Stimulated activated CD8-positive, alpha-beta memory T cell treated with anti-CD3 and anti-CD28 coated beads, Interleukin-7, amount 100 ng/mL, for 4 hours (primary cell): ENCODE measurements at places on chromosomes 7 and 10.

- no peak for DNase-seq
Observed at GRCh38 chr10:110725801-110726630, 81.9 kb downstream of the RBM20 start.

DNA sequence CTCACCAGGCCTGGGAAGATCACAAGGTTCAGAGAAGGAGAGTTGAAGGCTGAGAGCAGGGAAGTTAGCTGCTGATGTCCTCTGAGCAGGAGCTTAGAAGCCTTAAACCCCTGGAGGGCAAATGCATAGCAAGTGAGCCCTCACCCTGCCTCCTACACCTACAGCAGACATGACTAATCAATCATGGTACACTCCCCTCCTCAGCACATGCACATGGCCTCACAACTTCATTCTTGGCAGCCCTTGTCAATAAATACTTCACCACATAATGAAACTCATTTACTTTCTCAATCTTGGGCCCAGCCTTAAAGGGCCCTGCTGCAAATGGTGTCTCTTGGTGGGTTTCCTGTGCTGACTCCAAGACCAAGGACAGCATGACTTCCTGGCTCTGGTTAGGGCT is 12.9 kb downstream of the MMRN2 start:
- no peak for DNase-seq

DNA sequence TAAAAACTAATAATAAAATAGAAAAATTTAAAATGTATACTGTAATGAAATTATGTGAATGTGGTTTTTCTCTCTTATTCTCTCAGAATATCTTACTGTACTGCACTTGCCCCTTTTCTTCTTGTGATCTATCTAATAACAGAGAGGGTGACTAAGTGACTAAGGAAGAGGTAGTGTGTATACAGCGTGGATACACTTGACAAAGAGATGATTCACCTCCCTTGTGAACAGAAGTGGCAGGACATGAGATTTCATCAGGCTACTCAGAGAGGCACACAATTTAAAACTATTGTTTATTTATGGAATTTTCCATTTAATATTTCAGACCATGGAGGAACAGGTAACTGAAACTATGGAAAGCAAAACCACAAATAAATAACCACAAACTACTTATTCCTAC is 806.6 kb upstream of the GHITM start:
- DNase-seq = no peak

- peak; percentile 51 for DNase-seq
Observed at GRCh38 chr10:101161494-101162299, 30.6 kb downstream of the TLX1 start.

- DNase-seq = no peak
Observed at GRCh38 chr10:19561181-19561580, 255.1 kb upstream of the PLXDC2 start.

DNA sequence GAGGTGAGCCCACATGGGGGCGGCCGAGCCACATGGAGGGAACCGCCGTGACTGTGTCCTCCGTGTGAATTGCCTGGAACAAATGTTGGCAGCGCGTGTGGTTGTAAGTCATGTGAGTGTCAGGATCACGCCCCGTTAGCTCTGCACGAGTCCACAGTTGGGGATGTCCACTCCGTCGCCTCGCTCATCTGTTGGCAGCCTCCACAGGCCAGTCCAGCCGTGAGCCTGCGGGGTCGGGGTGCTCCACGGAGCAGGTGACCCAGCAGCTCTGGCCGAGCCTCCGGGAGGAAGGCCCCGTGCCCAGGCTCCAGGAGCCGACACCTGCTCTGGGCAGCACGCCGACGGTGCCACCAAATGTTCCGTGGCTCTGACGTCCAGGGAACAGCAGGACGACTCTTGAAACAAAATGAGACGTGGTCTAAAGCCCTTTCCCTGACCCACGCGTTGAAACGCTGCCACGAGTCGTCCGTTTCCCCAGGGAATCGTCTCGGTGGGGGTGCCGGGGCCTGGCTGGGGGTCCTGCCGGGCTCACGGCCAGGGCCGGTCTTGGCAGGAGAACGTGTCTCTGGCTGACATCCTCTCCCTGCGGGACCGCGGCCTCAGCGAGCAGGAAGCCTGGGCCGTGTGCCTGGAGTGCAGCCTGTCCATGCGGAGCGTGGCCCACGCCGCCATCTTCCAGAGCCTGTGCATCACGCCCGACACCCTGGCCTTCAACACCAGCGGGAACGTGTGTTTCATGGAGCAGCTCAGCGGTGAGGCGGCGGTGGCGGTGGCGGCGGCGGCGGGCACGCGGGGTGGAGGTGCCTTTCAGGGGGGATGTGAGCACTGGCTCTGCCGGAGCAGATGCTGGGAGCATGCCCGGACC is 7.0 kb downstream of the KNDC1 start:
- no peak for DNase-seq

DNA sequence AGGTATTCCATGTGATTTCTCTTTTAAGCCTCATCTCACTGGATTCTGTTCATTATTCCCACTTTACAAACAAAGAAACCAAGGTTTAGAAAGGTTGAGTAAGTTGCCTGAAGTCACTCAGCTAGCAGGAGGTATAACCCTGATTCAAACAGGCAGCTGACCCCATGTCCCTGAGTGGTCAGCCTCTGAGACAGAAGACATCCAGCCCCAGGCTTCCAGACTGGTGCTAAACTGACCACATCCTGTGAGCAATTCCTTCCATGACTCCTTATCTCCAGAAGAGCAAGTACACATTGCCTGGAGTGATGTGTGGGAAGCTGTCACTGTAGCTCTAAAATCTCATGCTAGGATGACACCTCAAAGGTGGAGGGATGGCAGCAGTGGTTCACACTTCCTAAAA is 3.7 kb downstream of the PLPP4 start:
- DNase-seq = no peak

- no peak for DNase-seq
Observed at GRCh38 chr10:103849880-103850571, 5.3 kb downstream of the SH3PXD2A start.

DNA sequence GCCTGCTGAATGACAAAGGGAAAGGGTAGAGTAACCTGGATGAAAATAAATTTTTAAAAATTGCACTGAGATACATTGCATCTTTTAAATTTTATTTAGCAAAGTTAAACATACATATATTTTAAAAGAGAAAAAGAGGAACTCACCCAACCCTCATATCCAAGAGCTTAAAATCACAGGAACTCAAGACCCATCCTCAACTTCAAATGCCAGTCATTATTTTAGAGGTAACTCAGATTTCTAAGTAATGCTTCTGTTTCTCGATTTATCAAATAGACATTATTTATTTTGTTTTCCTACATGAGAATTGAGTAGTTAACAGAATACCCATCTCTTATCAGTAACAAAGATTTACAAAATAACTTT is 32.4 kb upstream of the KMT2E start:
- no peak for DNase-seq

GRCh38 chr7:132160611-132161532 is 415.4 kb downstream of the PLXNA4 start:
- DNase-seq = no peak

DNA sequence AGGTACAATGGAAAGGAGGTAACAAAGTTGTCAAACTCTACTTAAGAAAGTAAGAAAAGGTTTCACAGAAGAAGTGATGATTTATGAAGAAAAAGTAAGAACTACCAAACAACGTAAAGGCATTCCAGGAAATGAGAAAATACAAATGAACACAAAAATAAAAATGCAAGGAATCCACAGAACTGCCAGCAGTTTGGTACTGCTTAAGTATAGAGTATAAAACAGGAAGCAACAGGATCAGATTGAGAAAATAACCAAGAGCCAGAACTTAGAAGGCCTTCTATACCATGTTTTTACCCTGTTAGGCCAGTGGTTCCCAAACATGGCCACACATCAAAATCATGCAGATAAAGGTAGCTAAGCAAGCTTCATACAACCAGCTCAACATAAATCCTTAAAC is 9.2 kb downstream of the NDUFA5 start:
- no peak for DNase-seq

GRCh38 chr7:124059375-124059774 is 26.5 kb upstream of the TMEM229A start:
- no peak for DNase-seq

GRCh38 chr7:39501358-39501757 is 64.8 kb upstream of the YAE1 start:
- DNase-seq = no peak

DNA sequence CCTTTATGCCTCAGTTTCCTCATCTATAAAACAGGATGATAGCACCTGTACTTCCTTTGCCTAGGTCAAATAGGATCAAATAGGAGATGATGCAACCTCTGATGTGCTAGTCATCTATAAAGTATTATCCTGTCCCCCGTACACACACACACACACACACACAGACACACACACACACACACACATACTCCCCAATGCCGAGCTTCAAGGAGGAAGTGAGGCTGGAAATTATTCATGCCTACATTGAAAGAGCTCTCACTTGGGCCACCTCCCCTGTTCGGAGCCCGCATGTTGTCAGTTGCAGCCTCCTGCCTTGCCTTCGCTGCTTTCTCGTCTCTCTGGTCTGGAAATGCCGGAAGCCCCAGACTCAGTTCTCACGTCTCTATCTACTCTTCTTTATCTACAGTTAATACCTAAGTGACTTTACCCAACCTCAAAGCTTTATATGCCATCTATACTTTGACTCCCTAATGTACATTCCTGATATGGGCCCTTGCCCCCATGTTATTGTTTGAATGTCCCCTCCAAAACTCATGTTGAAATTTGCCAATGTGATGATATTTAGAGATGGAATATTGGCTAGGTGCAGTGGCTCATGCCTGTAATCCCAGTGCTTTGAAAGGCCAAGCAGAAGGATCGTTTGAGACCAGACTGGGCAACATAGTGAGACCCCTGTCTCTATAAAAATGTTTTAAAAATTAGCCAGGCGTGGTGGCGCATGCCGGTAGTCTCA is 6.9 kb upstream of the UBE2H start:
- no peak for DNase-seq

DNA sequence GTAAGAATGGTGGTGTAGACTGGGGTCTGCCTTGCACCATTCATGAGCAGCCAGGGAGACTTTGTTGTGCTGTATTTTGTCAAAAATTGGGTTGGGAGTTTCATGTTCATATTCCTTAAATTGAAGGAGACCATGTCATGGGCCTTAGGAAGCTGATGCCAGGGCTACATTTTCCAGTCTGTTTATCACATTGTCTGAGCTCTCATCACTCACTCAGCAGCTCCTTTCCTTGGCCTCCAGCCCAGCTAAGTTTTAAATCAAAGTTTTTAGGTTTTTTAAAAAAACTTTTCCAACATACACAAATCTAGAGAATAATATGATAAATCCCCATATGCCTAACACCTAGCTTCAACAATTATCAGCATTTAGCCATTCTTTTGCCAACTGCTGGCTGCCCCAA is 12.6 kb upstream of the FAM13C start:
- DNase-seq = no peak

GRCh38 chr7:155274633-155275355 is 22.9 kb upstream of the INSIG1 start:
- no peak for DNase-seq

DNA sequence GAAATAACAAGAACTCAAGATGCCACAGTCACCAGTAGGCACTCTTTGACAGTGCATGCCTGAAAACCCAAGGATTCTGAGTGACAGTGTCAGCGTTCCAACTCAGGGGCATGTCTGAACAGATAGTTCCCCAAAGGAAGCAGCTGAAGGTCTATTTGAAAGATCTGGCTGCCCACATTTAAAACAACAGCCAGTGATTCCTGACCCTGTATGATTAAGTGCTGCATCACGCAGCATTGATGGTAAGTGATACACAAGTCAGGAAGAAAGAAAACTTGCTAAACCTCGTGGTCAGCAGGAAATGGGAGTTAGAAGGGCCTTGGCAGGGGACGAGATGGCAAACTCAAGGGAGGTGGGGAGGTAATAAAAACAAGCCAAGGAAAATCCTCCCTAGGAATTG is 1013.1 kb downstream of the TYW1 start:
- DNase-seq = no peak

GRCh38 chr7:8201846-8202441 is 60.0 kb downstream of the ICA1 start:
- no peak for DNase-seq

GRCh38 chr10:129962031-129962871 is 1.8 kb downstream of the EBF3 start:
- no peak for DNase-seq

DNA sequence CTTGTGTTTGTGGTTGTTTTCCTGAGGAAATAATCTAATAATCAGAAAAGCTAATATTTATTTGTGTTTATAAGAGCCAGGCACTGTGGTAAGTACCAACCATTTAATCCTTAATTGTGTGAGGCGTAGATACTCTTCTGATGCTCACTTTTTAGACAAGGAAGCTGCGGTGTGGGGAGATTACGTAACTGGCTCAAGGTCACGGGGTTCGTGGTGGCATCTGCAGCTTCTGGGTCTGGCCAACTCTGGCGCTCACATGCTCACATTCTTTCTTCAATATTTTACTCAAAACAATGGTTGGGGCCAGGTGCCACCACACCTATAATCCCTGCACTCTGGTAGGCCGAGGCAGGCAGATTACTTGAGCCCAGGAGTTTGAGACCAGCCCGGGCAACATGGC is 77.6 kb downstream of the RALA start:
- no peak for DNase-seq

- DNase-seq = no peak
Observed at GRCh38 chr10:47410271-47410670, 26.2 kb upstream of the ZNF488 start.

DNA sequence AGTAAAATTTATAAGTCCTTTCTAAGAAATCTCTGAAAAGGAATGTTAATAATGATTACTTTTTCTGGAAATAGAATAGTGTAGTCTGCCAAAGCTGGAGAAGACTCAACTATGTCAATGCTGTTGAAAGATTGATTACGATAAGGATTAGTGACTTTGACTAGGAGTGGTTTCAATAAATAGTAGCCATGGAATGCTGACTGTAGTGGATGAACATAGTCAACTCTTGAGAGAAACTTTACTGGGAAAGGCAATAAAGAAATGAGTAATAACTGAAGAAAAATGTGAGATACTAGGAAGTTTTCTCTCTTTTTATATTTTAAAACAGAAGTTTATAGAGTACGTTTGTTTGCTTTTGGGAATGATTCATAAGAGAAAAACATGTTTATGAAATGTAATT is 105.0 kb upstream of the CDK13 start:
- DNase-seq = no peak

DNA sequence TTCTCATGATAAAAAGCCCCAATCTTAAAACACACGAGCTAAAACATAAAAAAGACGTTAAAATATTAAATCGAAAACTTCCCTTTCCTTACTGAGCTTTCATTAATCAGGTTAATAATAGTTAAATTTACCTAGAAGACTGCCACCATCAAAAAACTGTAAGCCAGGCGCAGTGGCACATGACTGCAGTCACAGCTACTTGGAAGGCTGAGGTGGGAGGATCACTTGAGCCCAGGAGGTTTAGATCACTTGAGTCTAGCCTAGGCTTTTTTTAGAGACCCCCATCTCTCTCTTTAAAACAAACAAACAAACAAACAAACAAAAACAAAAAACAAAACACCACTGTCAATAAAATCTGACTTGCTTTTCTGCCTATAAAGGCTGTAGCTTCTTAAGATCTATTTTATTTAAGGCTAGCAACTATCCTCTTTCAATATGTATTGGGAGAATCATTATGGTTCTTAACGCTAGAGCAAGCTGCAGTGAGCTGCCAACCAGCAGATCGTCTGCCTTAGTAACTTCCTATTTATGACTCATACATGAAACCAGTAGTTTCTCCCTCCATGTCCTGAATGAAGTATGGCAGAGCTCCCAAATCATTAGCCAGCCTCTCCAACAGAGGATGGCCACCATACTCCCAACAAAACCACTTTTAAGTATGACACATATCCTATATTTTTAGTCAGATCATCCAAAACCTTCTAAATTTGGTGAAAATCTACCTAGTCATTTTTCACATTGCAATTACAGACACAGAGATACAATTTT is 163.7 kb downstream of the SRPK2 start:
- no peak for DNase-seq

GRCh38 chr10:70130878-70131559 is 1.6 kb downstream of the AIFM2 start:
- DNase-seq = no peak
